Endothelial cell (in vitro differentiated cells): ENCODE measurements at places on chromosomes 4 and X. TPM values are rescaled to one million over a fixed set of nuclear protein-coding genes. Genes with fewer than 3 reads are reported as not detected.

Gene SASH3
- total RNA-seq = not detected

Gene PDLIM5
- 83.5 TPM for total RNA-seq

DNA sequence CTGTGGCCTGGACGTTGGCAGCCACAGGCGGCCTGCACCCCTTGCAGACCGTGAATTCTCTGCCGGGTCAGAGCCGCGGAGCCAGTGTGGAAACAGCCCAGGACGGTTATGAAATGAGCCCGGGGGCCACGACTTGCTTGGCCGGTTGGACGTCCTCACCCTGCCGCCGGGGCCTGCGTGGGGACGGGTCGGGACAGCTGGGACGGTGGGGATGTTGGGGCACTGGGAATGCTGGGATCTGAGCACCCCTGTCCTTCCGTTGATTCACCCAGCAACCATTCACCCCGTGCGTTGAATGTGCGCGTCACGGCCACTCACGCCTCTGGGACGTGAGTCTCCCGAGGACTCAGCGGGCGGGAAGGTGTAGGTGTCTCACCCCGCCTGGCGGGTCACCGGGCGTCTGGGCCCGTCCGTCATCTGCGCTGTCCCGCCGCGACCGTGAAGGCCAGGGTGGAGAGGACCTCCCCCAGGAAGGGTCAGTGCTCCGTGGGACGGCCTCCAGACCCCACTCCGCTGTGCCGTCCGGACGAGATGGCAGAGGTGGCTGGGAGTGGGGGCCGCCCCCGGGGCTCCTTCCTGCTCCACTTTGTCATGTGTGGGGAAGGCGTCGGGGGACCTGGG lies 4.5 kb upstream of the PLCXD1 start:
- DNase-seq = peak; percentile 31

DNA sequence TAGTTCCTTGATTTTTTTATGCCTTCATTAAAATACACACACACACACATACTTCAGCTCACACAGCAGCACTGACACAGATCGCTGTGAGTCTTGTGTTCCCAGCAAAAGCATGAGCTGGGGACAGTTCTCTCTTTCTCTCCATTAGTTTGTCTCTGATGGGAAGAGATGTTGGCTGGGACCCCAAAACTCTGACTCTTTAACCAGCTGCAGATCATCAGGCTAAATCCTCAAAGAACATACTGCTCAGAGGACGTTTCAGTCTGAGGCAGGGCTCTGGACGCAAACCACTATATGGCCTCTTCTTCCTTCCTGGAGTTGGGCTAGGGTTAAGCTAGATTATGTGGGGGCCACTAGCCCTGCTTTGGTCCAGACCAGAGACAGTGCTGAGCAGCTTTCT lies 109.6 kb downstream of the NHSL2 start:
- no peak for DNase-seq

DNA sequence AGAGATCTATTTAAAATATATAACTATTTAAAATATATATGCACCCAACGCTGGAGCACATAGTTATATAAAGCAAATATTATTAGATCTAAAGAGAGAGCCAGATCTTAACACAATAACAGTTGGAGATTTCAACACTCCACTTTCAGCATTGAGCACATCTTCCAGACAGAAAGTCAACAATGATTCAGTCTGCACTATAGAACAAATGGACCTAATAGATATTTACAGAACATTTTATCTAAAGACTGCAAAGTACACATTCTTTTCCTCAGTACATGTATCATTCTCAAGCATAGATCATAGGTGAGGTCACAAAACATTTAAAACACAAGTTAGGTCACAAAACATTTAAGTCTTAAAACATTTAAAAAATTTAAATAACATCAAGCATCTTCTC lies 36.4 kb downstream of the NLRP2B start:
- DNase-seq = no peak
